ENCODE measurements at places on chromosomes 6 and 20.

DNA sequence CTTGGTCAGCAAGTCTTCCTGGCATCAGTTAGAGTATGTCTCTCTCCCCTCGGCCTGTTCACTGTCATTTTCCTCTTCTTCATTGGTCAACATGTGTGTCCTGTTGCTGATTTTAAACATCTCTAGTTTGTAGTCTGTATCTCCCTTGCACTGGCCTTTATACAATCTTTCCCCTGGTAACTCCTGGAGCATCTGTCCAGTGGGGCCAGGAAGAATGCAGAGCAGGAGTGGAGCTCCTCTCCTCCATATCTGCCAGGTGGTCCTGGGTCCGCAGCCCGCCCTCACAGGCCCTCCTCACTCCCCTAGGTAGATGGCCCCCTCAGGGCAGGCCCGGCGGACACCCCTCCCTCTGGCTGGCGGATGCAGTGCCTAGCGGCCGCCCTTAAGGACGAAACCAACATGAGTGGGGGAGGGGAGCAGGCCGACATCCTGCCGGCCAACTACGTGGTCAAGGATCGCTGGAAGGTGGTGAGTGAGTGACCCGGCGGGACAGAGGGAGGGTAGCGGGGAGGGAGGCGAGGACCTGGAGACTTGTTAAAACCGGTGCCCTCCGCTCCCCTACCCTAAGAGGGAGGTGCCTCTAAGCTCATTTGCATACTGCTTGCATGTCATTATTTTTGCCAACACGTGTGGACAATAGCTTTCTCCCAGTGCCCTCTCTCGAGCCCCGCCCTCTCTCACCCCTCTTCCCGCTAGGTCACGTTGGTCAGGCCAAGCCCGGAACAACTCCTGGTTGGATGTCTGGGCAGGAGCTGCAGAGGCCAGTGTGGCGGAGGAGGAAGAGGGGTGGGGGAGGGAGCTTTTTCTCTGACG, 3.2 kb downstream of the TTBK1 start:
- DNase-seq: no peak

- DNase-seq: no peak
These were observed 652.8 kb upstream of the CITED2 start for GRCh38 chr6:140027219-140027618.

DNA sequence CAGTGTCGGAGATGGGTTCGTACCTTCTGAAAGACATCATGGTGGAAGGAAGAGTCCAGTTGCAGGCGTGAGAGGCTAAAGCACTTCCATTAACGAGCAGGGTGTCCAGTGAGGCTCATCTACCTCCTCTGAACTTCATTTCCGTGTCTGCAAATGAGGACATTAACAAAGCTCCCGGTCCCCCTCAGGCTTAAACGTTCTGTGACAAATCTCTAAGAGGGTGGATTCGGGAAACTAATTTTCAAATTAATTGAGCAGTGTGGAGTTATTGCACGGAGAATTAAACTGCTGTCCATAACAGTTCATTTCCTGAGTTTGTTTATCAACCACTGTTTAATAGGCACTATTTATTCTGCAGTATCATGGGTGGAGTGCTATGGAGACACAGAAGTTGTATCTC, 68.2 kb downstream of the TRMT6 start:
- DNase-seq: no peak

- no peak for DNase-seq
These were observed 49.2 kb downstream of the CDKAL1 start for GRCh38 chr6:20583444-20583800.

DNA sequence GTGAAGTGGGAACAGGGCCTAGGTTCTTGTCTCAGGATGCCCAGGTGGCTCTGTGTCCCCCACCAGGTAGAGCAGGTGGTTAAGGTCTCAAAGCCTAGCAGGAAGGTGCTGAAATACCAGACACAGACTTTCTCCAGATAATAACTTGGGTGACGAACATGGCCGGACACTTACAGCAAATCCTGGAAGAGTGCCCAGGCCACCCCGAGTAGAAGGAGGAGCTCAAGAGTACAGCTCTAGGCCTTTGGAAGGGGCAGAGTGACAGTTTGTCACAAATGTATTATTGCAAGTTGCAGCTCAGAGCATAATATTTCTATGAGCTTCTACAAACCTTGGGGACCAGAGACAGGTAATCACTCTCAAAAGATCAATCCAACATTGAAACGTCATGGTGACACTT, 251.6 kb upstream of the SOX4 start:
- DNase-seq: no peak

- no peak for DNase-seq
These were observed 374.3 kb downstream of the LMBRD1 start for GRCh38 chr6:69422475-69422874.

- DNase-seq: no peak
These were observed 59.0 kb downstream of the HIVEP1 start for GRCh38 chr6:12071064-12071615.

DNA sequence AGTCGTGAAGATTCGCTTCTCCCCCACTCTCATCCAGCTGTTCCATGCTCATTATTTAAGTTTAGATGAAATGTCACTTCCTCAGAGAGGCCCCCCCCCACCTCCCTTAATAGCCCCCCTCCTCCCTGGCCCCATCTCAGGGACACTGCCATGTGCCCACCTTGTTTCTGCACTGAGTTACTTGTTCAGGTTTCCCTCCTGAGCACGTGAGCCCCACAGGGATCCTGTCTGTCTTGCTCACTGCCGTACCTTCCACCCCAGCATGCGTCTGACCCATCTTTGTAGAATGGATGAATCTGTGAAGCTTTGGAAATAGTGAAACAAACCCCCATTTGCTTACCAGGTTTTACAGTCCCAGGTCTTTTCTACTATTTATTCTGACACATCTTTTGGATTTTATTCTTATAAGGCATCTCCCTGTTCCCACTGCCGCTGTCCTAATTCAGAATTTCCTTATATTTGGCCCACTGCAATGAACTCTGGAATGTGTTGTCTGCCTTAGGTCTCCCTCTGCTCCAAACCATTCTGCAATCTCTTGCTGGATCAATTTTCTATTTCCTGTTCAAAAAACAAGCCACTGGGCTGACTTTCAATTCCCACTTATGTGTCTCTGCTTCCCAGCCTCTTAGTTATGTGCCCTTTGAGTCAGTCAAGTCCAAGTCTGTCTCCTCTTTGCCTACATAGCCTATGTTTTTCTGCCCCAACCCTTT, 136.5 kb upstream of the ECI2 start:
- DNase-seq: no peak

- DNase-seq: no peak
These were observed 58.6 kb downstream of the RPS12 start for GRCh38 chr6:132872923-132873322.

DNA sequence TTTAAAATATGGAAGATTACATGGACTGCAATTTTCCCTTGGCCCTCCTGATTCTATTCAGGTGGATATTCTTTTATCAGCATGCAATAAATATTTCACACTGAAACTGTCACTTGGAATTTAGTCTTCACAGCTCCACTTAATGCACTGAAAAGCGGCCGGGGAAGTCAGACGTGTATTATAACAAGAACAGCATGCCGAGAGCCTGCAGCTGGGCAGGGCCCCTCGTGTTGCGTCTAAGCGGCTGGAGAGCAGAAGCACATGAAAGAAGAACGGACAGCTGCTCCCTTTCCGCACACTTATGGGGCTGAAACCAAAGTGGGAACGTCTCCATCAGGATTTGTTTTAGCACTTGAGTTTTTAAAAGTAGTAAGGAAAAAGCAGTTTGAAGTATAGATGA, 57.2 kb downstream of the LYRM4 start:
- DNase-seq: no peak

GRCh38 chr6:34497411-34497810, 31.5 kb downstream of the PACSIN1 start:
- no peak for DNase-seq

- DNase-seq: no peak
These were observed 192.5 kb upstream of the ECI2 start for GRCh38 chr6:4327841-4328240.

DNA sequence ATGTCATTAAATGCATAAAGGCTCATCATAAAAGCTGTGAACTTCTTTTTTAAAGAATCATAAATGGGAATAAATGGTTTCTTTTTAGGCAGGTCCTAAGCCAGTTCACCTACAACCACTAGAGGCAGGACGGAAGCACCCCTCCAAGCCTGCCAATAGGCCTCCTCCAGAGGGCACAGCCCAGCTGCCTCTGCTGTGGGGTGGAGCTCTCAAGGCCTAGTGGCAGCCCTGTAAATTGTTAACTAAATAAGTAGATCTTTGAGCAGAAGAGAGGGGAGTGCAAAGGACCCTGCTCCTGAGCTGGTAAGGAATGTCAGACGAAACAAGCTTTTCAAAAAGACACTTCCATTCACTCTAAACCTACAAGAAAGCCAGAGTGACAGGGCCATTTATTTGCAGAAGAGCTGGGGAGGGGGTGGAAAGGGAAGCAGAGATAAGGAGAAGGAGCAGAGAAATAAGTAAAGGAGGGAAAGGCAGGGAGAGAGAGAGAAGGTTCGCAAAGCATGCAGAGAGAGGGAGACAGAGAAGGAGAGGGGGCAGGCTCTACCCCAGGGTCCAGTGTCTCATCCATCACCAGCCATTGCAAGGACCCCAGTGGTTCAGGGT, 18.0 kb upstream of the MAFB start:
- no peak for DNase-seq

DNA sequence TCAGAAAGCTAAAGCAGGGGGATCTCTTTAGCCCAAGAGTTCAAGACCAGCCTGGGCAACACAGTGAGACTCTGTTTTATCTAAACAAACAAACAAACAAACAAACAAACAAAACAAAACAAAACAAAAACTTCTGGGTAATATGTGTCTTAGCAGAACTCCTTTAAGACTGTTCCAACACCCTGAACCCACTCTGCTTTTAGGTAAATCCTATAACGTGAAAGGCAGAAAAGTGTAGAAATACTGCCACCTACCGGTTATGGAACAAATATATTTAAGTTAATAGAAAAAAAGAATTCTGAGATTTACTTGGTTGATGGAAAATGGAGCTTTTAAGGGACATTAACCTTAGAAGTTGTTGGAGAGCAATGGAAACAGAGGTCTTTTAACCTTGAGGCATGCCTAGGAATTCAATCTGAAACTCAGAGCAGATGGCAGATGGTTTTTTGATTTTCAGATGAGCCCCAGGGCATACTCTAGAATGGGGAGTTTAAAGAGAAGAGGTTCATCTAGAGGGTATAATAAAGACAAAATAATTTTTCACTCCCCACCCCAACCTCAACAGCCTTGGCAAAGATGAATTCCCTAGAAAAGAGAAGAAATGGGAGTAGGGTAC, 38.5 kb downstream of the SOD2 start:
- no peak for DNase-seq

GRCh38 chr6:158040804-158041347, 59.2 kb downstream of the SYNJ2 start:
- no peak for DNase-seq

- DNase-seq: no peak
These were observed 335.7 kb downstream of the NRN1 start for GRCh38 chr6:5670811-5671561.

DNA sequence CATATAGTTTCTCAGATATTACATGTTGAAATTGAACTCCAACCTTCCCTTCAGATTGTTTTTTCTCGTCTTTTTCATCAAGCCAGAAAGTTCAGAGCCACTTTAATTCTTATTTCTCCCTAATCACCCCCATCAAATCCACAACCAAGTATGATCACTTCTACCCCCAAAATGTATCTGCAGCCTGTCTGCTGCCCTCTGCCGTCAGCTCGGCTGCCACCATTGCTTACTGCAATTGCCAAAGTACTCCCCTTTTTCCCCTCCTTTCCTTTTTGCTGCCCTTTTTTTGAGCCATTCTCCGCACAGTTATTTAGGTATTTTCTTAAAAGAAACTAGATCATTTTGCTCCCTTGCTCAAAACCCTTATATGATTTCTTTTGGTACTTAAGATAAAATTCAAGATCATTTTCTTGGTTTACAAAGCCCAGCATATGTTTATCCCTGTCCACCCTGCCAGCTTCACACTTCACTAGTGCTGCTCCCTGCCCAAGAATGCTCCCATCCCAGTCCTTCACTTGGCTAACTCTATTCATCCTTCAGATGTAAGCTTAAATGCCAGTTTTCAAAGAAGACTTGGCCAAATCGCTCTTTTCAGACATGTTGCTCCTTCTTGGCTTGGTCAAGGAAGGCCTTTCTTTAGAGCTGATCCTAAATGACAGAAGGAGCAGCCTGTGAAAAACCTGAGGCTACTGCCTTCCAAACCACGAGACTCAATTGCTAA, 63.7 kb downstream of the SH3BGRL2 start:
- no peak for DNase-seq

DNA sequence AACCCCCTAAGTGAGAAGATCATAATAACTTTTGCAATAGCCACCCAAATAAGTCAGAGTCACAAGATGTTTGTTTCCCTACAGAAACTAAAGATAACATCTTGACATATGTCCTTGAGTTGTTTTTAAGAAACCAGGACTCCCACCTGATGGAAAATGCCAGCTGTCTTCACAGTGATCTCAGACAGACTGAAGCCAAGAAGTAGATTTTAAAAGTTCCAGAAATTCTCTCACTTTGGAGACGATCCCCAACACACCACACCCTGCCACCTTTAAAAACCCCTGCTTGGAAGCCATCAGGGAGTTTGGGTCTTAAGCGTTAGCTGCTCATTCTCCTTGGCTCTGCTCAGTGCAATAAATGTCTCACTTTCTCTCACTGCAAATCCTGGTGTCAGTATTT, 63.0 kb downstream of the GPR6 start:
- no peak for DNase-seq

DNA sequence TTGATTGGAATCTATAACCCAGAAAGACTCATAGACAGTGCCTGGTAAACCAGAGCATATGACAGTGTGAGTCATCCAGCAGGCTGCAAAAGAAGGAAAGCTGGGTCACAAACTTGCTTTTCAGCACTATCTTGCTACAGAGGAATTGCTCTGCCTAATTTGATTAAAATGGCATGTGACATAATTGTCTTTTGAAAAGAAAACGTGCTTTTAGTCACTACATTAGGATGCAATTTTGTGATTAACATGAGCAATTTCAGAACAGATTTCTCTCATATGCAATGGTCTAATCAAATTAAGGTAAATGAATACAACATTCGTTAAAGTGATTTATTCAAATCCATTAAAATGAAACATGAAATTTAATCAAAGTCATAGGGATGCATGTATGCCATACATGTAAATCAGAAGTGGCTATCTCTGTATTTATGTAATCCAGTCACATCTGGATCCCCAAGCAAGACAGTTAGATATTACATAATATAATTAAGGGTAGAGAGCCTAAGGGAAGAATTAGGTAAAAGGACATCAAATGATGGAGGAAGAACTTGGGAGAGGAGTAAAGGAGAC, 400.0 kb upstream of the HTR1E start:
- DNase-seq: no peak

GRCh38 chr20:8152183-8152582, 20.1 kb downstream of the PLCB1 start:
- DNase-seq: no peak

GRCh38 chr6:39791850-39792539, at the start of gene DAAM2:
Gene DAAM2, plus strand, starts transcription at chr6:39792376. Its CDS starts 63,927 bp downstream, at chr6:39856303.
- DNase-seq: no peak
